Adrenal gland (tissue), 19 donors: ENCODE measurements at places on chromosomes 1 and 21. TPM values are rescaled to one million over a fixed set of nuclear protein-coding genes. Genes with fewer than 3 reads are reported as not detected.
A peak's percentile ranks its signal among the peaks of the same experiment; 100 is the strongest.

- H3K4me1 ChIP-seq: peaks cover 64% of the 10 kb centered on the region
- H3K27me3 ChIP-seq: no peaks in the 10 kb centered on the region
- peak overlapping the region; percentile 94 for H3K27ac ChIP-seq
Measured at GRCh38 chr1:150973836-150974579, 627 bp downstream of the CERS2 start.

GRCh38 chr1:42109600-42109999 is 43.6 kb upstream of the GUCA2B start:
- no peaks in the 10 kb centered on the region for H3K4me1 ChIP-seq
- H3K27ac ChIP-seq: no peak overlapping the region
- H3K27me3 ChIP-seq: no peaks in the 10 kb centered on the region
- no peaks in the 10 kb centered on the region for H3K36me3 ChIP-seq
- no peak overlapping the region for H3K4me3 ChIP-seq

GRCh38 chr1:182304218-182304617 is 87.4 kb downstream of the GLUL start:
- no peaks in the 10 kb centered on the region for H3K36me3 ChIP-seq
- H3K4me1 ChIP-seq: peaks cover 3% of the 10 kb centered on the region
- no peaks in the 10 kb centered on the region for H3K27me3 ChIP-seq
- no peak for DNase-seq
- no peak overlapping the region for H3K4me3 ChIP-seq

DNA sequence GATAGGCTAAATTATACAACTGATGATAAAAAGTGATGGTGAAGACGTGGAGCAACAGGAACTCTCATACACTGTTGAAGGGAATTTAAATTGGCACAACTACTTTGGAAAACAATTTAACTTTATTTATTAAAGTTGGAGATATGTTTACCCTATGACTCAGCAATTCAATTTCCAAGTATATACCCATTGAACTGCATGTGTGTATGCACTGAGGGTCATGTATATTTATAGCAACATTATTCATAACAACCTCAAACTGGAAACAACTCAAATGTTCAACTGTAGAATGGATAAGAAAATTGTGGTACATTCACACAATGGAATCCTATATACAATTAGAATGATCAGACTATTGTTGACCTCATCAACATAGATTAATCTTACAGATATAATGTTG is 16.5 kb upstream of the BCAS2 start:
- H3K4me1 ChIP-seq: no peaks in the 10 kb centered on the region
- no peak for DNase-seq
- no peak overlapping the region for H3K4me3 ChIP-seq

GRCh38 chr1:152640351-152640750 is 17.4 kb upstream of the LCE3A start:
- no peaks in the 10 kb centered on the region for H3K27me3 ChIP-seq
- no peaks in the 10 kb centered on the region for H3K4me1 ChIP-seq
- no peak overlapping the region for H3K27ac ChIP-seq

The TFF3 gene
- total RNA-seq: 6.9 TPM

DNA sequence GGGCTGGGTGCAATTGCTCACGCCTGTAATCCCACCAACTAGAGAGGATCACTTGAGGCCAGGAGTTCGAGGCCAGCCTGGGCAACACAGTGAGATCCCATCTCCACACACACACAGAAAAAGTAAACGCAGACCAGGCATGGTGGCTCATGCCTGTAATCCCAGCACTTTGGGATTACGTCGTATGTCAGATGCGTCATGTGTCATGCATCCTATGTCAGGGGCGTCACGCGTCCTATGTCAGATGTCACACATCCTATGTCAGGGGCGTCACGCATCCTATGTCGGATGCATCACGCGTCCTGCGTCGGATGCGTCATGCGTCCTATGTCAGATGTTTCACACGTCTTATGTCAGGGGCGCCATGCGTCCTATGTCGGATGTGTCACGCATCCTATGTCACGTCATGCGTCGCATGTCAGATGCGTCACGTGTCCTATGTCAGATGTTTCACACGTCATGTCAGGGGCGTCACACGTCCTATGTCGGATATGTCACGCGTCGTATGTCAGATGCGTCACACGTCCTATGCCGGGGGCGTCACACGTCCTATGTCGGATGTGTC is 1.5 kb downstream of the MRAP start:
- H3K27me3 ChIP-seq: no peaks in the 10 kb centered on the region
- H3K4me3 ChIP-seq: no peak overlapping the region
- peaks cover 24% of the 10 kb centered on the region for H3K4me1 ChIP-seq
- H3K27ac ChIP-seq: peak overlapping the region; percentile 90
- no peak for DNase-seq
- H3K36me3 ChIP-seq: no peaks in the 10 kb centered on the region

DNA sequence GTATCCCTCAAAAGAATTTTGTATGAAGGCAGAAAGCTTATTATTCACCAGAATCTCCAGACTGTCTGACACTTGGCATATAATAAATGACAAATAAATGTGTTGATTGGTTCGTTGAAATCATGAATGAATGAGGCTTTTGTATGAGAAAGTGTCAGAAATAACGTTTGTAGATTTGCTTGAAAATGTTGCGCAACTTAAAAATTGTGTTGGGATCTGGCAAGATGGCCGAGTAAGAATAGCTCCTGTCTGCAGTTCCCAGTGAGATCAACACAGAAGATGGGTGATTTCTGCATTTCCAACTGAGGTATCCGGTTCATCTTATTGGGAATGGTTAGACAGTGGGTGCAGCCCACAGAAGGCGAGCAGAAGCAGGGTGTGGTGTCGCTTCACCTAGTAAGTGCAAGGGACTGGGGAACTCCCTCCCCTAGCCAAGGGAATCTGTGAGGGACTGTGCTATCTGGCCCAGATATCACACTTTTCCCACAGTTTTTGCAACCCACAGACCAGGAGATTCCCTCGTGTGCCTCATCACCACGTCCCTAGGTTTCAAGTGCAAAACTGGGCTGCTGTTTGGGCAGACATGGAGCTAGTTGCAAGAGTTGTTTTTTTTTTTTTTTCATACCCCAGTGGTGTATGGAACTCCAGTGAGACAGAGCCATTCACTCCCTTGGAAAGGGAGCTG is 759.0 kb downstream of the LTN1 start:
- H3K36me3 ChIP-seq: no peaks in the 10 kb centered on the region
- no peak overlapping the region for H3K4me3 ChIP-seq
- H3K4me1 ChIP-seq: no peaks in the 10 kb centered on the region
- H3K27ac ChIP-seq: no peak overlapping the region

- no peaks in the 10 kb centered on the region for H3K27me3 ChIP-seq
- no peak for DNase-seq
- no peak overlapping the region for H3K27ac ChIP-seq
- H3K4me1 ChIP-seq: no peaks in the 10 kb centered on the region
Measured at GRCh38 chr1:38833146-38833545, 26.4 kb downstream of the RRAGC start.

DNA sequence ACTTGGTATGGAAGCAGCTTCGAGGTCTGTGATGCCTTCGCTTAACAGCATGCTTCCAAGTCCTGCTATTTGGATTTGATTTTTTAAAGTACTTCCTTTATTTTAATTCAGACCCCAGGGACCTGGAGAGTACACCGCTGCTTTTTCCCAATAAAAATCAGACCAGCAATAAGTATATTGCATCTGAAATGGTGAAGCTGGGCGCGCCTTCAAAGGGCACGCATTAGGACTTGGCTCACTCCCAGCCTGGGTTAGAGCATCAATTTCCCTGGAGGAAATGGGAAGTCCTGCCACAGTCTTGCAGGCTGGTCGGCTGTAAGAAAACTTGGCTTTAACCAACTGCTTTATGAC is 325.1 kb downstream of the RRAGC start:
- H3K27me3 ChIP-seq: peaks cover 6% of the 10 kb centered on the region
- no peak overlapping the region for H3K4me3 ChIP-seq
- DNase-seq: no peak
- no peak overlapping the region for H3K27ac ChIP-seq

- no peak overlapping the region for H3K4me3 ChIP-seq
- no peak overlapping the region for H3K27ac ChIP-seq
- no peaks in the 10 kb centered on the region for H3K27me3 ChIP-seq
- no peak for DNase-seq
Measured at GRCh38 chr1:185869590-185869989, 135.4 kb downstream of the HMCN1 start.

GRCh38 chr1:178278916-178279686 is 185.2 kb downstream of the RASAL2 start:
- no peak for DNase-seq
- no peak overlapping the region for H3K27ac ChIP-seq
- no peaks in the 10 kb centered on the region for H3K27me3 ChIP-seq
- H3K36me3 ChIP-seq: no peaks in the 10 kb centered on the region

The HSPB7 gene
- total RNA-seq: 13.4 TPM

- H3K27me3 ChIP-seq: peaks cover 8% of the 10 kb centered on the region
- H3K4me1 ChIP-seq: no peaks in the 10 kb centered on the region
- no peak for DNase-seq
Measured at GRCh38 chr1:5713101-5714010, 278.9 kb downstream of the NPHP4 start.

The GPA33 gene
- total RNA-seq: 0.12 TPM

DNA sequence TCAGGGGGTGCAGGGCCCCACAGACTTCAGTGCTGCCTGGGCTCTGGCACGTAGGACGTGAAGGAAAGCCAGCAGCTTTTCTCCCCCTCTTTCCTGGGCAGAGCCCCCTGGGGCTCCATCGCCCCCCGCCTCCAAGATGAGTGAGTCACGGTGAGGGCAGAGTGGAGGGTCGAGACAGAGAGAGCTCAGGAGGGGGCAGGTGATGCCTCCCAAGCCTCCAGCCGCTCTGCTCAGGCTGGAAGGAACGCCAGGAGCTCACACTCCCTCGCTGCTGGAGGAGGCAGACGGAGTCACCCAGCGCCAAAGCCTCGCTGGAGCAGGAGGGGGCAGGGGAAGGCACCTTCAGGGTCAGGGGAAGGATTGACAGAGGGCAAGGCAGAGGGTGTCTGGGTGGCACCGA is 119.5 kb downstream of the CASZ1 start:
- H3K27ac ChIP-seq: peak overlapping the region; percentile 57
- peaks cover 6% of the 10 kb centered on the region for H3K4me1 ChIP-seq
- H3K36me3 ChIP-seq: no peaks in the 10 kb centered on the region

The FCGR3B gene
- 8.2 TPM for total RNA-seq

DNA sequence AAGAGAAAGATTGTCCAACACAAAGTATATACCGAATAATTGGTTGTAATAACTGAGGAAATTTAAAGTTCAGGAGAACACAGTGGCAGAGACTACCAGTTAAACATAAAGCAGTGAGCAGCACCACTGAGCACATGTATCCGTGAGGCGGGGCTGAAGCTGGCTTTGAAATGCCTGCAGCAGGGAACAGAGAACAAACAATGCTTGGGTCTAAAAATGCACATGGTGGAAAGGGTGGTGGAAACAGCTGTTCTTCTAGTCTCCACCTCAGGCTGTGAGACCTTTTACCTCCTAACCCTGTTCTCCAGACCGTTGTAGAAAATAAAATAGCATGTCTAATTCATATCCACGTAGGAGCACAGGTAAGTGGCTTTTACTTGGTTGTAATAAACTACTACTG is 7.7 kb upstream of the GNG4 start:
- H3K4me1 ChIP-seq: no peaks in the 10 kb centered on the region
- H3K27ac ChIP-seq: no peak overlapping the region
- H3K27me3 ChIP-seq: no peaks in the 10 kb centered on the region
- no peak for DNase-seq

DNA sequence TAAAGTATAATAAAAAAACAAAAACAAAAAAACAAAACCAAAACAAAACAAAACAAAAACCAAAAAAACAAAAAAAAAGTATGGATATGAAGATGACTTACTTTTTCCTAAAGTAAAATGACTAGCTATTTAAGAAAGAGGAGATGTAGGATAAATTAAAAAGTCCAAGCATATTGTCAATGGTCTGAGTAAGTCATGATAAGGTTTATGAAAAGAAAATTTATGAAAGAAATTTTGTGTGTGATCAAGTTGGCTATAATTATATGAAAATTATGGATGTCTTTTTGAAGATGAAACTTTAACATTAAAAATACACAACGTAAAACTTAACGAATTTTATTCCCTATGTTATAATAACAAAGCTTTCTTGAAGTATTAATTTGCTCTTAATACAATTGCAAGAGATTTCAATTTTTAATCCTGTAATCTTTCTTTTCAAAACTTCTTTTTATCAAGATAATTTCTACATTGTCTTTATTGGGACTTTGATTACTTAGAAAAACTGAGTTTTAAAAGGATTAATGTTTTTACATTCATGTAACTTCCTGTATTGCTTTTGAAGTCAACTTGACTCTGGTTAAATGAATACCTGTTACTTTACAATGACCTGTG is 200.9 kb upstream of the IVNS1ABP start:
- no peak overlapping the region for H3K4me3 ChIP-seq
- no peaks in the 10 kb centered on the region for H3K4me1 ChIP-seq
- H3K36me3 ChIP-seq: no peaks in the 10 kb centered on the region
- DNase-seq: no peak
- H3K27me3 ChIP-seq: no peaks in the 10 kb centered on the region

The PDPN gene
- 10.7 TPM for total RNA-seq

The CRTC2 gene
- total RNA-seq: 53.6 TPM

DNA sequence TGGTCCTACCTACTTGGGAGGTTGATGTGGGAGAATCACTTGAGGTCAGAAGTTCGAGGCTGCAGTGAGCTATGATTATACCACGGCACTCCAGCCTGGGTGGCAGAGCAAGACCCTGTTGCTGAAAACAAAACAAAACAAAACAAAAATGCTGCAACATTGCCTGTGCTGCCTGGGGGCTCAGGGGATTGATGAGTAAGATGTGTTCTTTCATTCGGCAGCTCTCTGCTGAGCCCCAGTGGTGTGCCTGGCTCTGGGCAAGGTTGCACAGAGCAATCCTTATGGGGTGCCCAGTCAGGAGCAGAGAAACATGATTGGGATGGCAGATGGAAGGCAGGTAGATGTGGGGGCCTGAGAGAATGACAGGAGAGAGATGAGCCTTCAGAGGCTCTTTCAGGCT is 28.6 kb upstream of the KDM4A start:
- H3K27me3 ChIP-seq: no peaks in the 10 kb centered on the region
- no peaks in the 10 kb centered on the region for H3K4me1 ChIP-seq
- no peak overlapping the region for H3K4me3 ChIP-seq
- no peaks in the 10 kb centered on the region for H3K36me3 ChIP-seq
- no peak overlapping the region for H3K27ac ChIP-seq
- DNase-seq: no peak

The ADORA1 gene
- 1.7 TPM for total RNA-seq

DNA sequence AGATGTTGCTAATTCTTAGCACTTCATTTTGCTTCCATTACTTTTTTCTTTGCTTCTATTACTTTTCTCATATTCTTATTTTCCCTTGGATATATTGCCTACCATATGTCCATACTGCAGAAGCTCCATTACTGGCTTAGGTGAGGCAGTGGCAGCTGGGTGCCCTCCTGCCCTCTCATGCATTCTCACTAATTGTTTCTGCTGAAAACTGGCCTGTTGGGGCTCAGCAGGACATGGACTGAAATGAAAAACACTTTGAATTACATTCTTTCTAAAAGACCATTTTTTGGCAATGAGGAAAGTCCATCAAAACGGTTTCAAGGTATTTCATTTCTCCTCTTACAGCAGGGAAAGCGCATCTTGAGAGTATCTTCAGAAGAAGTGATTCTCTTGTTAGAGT is 122.9 kb downstream of the MAST2 start:
- no peak overlapping the region for H3K27ac ChIP-seq
- H3K27me3 ChIP-seq: no peaks in the 10 kb centered on the region

The PPM1J gene
- 0.54 TPM for total RNA-seq

The PAX7 gene
- not detected for total RNA-seq

- no peak overlapping the region for H3K4me3 ChIP-seq
- DNase-seq: no peak
- H3K4me1 ChIP-seq: no peaks in the 10 kb centered on the region
- no peaks in the 10 kb centered on the region for H3K36me3 ChIP-seq
- peaks cover 7% of the 10 kb centered on the region for H3K27me3 ChIP-seq
Measured at GRCh38 chr1:59973719-59974118, 47.1 kb upstream of the CYP2J2 start.
